ENCODE measurements at places on chromosomes 7 and 10.

GRCh38 chr10:69878951-69879350, 77.2 kb downstream of the COL13A1 start:
- no peak for DNase-seq

DNA sequence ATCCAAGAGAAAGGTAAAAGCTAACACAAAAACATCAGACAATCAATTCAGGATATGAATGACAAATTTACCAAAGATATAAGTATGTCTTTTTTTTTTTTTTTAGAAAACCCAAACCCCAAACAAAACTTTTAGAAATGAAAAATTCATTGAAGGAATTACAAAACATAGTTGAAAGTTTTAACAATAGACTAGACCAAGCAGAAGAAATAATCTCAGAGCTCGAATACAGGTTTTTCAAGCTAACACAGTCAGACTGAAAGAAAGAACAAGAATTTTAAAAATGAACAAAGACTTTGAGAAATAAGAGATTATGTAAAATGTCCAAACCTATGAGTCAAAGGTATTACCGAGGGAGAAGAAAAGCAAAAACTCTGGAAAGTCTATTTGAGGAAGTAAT, 198.3 kb upstream of the SLC26A5 start:
- no peak for DNase-seq

DNA sequence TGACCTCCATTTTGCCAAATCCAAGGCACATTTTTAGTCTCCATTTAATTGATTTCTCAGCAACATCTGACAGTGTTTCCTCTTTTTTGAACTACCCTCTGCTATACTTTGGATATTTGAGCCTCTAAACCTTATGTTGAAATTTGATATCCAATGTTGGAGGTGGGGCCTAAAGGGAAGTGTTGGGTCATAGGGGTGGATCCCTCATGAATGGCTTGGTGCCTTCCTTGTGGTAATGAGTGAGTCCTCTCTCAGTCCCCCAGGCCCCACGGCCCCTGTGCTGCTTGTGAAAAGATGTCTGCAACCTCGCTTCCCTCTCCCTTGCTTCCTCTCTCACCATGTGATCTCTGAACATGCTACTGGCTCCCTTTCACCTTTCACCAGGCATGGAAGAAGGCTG, 96.8 kb upstream of the DGKB start:
- no peak for DNase-seq

- DNase-seq = peak; percentile 25
Measured at GRCh38 chr7:30926313-30926712, 14.7 kb downstream of the AQP1 start.

- DNase-seq = no peak
Measured at GRCh38 chr10:99927721-99928280, 81.9 kb downstream of the DNMBP start.

- DNase-seq = no peak
Measured at GRCh38 chr7:102992509-102992937, 79.7 kb downstream of the LRRC17 start.

DNA sequence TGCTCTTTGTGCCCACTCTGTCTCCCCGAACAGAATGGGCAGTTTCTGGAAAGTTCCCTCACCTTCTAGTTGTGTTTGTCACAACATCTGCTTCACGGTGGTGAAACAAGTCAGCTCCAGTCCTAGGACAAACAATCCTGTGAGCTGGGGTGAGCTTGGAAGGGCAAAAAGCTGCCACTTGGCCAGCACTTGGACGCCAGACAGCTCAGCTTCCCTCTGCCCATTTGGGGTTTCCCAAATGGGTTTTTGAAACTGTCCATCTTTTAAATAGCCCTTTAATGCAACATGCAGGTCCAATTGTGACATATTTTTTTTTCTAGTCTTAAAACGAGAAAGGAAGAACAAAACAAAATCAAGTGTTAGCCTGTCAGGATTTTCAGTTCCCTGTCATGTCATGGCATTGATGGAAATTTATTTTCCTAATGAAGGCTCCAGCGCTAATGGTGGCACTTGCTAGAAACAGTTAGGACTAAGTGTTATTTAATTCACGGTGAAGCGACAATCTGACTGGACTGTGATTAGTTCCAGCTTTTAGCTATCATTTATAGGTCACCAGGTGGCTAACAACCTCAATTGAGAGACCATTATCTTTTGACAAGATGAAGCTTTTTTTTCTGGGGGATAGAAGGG, 181.7 kb downstream of the MYOF start:
- DNase-seq = no peak

GRCh38 chr10:84762754-84763394, 434.5 kb downstream of the CCSER2 start:
- DNase-seq = peak; percentile 50

GRCh38 chr10:38038107-38038931, 27.8 kb downstream of the ZNF33A start:
- DNase-seq = no peak

- DNase-seq = no peak
Measured at GRCh38 chr7:116135306-116135705, 75.0 kb upstream of the TES start.

- no peak for DNase-seq
Measured at GRCh38 chr7:45601094-45601493, 26.9 kb downstream of the ADCY1 start.

DNA sequence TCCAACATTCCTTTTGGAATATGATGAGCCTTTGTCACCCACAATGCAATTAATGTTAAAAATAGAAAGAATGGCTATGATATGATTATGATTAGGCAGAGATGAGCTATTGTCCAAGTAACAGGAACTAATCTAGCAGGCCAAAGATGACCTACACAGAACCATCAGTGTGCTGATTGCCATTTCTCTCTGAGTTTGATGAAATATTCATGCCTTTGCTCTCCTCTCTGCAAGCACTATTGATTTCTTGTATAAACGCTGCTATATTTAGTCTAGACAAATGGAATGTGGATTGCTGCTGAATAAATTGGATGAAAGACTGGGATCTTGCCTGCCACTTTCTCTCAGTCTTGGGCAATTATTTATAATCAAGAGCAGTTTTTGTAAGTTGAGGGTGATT, 85.4 kb downstream of the HDAC9 start:
- DNase-seq = no peak

GRCh38 chr7:127948930-127949329, 82.3 kb downstream of the LRRC4 start:
- DNase-seq = no peak

DNA sequence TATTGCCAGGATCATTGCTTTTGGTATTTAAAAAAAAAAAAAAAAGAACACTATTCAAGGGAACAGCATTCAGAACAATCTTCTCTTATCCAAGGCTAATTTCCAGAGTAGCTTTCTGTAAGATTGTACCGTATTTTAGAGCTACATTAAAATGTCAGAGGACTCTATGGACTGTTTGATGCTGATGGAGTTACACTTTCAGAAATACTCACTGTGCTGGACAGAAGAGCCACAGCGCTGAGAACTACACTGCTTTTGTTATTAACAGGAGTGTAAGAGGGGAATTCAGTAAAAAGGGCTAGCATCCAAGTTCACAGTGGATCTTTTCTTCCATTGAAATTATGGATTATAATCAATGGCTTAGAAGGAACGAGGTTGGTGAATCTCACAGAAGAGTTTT, 247.7 kb downstream of the AHR start:
- no peak for DNase-seq

- DNase-seq = no peak
Measured at GRCh38 chr7:28018856-28019465, 161.6 kb downstream of the JAZF1 start.

DNA sequence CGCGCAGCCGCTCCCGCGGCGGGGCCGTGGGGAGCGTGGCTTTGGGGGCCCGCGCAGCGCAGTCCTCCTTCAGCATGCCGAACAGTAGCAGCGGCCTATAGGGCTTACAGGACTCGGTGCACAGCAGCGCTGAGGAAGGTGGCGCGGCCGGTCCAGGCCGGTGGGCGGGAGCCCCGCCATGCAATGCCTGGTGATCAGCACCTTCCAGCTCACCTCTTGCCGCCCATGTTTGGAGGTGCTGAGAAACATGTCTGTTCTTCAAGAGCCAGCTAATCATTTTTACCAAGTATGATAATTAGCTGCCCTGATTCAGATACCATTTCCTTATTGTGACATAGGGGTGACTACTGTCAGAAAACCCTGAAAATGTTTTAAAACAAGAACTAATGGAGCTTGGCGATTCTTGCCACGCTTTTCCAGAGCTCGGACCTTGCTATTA, 33.5 kb upstream of the SFTPD start:
- DNase-seq = peak; percentile 61

GRCh38 chr7:128937647-128938543, at the start of gene IRF5:
Gene IRF5, plus strand, starts transcription at chr7:128937927. Its CDS starts 4,155 bp downstream, at chr7:128942082.
- no peak for DNase-seq

GRCh38 chr7:78924581-78924980, 528.9 kb downstream of the MAGI2 start:
- DNase-seq = no peak

- DNase-seq = no peak
Measured at GRCh38 chr10:95171336-95171735, 22.7 kb upstream of the ACSM6 start.

- no peak for DNase-seq
Measured at GRCh38 chr7:97001656-97002554, 3.4 kb upstream of the DLX6 start.

DNA sequence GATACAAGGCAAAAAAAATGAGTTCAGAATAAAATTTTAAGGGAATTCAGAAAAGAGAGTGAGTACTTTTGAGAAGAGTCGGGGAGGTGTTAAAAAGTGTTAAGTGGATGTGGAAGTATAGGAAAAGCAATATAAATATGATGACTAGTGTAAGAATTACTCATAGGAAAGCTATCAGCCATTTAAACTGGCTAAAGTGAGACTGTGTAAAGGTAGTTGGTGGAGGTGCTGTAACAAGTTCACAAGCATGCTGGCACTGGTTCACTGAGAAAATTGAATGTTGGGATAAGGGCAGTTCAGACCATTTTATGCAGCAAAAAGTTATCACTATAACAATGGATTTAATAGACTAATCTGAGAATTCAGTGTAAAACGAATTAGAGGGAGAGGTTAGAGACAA, 179.0 kb upstream of the DKK1 start:
- DNase-seq = no peak

DNA sequence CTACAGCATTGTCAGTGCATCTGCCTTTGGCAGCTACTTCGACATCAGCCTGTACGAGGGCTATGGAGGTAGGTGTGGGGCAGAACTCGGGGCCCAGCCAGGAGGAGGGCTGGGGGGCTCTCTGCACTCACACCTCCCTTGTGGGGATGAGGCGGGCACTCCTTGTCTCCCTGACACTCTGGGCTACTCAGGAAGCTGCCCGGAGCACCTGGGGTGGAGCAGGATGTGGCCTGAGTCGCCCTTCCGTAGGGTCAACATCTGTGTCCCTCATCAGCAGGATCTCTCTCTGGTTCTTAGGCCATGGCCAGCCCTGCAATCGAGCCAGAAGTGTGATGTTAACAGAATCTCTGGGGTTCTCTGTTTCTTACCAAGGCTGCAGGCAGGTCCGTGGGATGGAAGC, 40.2 kb downstream of the C10orf105 start:
- no peak for DNase-seq

DNA sequence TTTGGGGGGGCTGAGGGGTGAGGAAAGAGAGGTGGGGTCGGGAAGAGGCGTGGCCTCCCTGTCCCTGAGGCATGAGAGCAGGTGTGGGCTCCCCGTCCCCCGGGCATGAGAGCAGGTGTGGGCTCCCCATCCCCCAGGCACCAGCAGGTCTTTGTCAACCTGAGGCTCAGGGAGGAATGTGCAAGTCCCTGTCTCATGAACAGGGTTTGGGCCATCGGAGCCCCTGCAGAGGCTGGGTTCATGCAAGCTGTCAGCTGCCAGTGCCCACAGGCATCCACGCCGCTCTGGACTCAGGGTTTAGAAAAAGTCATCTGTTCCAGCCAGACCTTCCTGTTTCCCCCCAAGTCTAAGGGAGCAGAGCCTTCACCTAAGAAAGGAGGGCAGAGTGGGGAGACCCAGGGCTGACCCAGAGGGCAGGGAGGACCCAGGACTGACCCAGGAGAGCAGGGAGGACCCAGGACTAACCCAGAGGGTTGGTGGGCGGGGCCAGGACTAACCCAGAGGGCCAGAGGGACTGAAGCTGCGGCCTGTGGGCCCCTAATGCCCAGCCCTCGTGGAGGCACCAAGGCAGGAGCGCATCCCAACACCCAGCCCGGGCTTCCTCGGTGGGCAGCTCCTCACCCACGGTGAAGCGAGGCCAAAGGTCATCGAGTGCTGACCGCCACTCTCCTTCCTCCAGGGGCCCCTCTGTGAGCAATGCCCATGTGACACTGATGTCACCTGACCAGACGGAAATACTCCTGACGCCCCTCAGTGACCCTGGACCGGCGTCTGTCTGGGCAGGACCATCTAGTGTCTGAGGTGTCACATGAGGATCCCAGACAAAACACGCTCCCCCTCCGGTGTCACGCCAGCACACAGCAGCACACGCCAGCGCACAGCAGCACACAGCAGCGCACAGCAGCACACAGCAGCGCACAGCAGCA, 28.9 kb upstream of the GPR146 start:
- DNase-seq = no peak

- no peak for DNase-seq
Measured at GRCh38 chr7:31234836-31235605, 105.5 kb downstream of the NEUROD6 start.

DNA sequence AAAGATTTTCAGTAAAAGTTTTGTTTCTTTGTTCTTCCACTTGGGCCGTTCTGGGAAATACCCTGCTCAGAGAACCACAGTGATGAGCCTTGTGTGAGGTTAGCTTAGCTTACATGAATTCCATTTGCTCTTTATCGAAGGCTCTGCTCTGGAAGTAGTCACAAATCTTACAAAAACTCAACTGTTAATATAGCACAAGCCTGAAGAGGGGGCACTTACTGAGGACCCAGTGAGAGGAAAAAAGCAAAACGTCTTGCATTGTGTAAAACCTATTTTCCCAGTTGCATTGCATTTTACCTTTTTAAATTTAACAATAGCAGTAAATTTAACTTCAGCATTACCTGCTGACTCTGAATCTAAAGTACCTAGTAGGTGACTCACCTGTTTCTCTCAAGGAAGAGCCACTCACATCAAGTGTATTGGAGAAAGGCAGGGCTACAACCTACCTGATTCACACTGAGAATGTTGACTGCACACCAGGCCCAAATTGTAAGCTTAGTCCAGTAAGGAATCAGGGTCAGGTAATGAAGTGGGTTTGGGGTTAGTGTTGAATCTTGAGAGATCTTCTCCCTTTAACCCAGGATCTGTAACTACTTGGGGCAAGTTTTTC, 42.3 kb downstream of the PPP1R17 start:
- no peak for DNase-seq

DNA sequence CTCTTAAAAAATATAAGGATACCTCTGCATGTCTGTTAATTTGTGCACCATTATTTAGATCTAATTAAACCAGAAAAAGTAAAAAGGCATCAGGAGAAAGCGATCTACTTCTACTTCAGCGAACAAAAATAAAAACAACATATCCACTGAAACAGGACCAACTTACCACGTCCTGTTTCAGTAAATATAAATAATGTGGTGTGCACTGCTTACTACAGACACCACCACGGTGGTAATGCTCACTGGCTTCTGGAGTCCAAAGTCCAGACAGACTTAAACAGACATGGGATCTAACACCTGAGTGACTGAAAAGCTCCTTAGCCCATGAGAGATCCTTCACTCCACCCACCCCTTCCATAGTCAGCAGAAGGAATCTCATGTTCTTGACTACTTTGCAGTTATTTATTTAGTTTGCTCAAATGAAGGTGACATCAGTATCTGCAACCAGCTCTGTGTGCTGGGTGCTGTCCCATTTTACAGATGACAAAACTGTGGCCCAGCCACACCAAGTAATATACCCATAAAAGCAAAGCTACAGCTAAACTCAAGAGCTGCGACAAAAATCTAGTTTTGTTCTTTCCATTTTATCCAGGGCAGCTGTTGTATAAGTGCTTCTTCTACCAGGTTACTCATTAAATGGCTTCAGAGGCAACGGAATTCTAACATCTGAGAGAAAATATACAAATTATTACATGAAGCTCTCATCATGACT, 62.1 kb upstream of the NCAPG2 start:
- no peak for DNase-seq
